ENCODE measurements at places on chromosomes 4 and X.

DNA sequence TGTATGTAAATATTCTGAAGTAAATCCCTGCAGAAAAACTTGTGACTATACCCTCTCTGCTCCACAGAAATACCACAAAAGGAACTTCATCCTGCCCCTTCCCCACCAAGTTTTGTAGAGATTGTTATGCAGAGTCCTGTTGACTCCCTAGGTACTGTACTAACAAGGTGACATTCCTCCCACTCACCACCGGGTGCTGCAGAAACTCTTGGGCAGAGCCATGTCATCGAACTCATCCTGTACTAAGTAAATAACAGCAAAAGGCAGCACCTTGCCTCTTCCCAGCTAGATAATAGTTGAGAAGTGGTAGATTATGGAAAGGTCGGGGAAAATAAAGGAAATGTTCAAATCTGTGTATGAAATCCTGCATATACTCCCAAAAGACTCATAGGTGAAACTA is 233.3 kb downstream of the STPG2 start:
- DNase-seq: no peak

DNA sequence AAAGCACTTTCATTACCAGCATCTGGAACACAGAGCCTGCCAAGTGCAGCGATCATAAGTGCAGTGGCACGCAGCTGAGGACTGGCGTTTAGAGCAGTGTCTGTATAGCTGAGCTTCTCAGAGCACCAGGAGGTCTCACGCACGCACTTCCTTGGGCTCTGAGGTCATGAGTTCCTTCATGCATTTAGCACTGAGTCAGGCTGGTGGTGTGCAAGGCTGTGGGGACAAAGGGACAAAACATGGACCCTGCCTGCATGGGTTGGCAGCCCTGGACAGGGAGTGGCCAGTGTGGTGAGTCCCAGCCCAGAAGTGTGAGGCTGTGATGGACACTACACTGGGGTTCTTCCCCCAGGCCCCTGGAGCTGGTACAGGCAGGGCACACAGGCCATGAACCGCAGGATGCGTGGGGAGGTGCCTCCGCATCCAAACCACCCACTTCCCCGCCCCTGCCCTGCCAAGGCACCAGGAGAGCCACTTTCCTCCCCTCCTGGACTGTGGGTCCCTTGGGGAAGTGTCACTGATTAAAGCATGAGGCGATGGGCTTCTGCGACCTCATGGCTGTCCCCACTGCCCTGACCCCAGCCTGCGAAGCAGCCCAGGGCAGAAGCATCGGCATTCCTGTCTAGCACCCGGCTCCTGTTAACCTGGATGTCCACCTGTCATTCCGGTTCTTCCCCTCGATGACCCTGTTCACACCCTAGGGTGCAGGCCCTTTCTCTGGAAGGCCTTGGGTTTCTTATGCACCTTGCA is 37.2 kb upstream of the GPR78 start:
- DNase-seq: no peak

- DNase-seq: no peak
Measured at GRCh38 chr4:150212927-150213326, 134.7 kb downstream of the DCLK2 start.

GRCh38 chr4:84312426-84313012 is 186.6 kb downstream of the NKX6-1 start:
- DNase-seq: no peak

GRCh38 chrX:115368876-115369275 is 79.4 kb downstream of the LUZP4 start:
- no peak for DNase-seq

GRCh38 chrX:13248867-13249486 is 70.9 kb downstream of the ATXN3L start:
- no peak for DNase-seq

DNA sequence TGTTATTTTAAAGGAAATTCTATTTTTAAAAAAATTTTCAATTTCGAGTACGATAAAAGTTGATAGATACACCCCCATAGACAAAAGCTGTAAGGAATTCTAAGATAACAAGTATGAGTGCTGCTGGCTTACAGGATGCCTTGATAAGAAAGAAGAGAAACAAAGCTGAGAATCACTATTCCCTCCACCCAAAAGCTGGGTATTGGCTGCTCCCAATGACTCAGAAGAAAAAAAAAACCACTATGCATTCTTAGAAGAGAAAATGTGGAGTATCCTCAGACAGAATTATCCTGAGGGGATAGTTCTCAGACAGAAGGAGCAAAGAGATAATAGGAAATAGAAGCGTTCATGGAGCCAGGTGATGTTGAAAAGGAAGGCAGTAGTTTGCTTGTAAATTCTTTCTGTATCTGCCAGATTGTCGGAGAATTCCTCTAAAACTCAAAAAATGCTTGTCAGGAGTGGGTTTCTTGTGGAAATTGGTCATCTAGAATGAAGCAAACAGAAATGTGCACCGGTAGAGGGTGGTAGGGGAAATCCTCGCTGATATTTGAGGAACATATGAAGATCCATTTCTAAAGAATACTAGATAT is 217.5 kb upstream of the ADAMTS3 start:
- no peak for DNase-seq

DNA sequence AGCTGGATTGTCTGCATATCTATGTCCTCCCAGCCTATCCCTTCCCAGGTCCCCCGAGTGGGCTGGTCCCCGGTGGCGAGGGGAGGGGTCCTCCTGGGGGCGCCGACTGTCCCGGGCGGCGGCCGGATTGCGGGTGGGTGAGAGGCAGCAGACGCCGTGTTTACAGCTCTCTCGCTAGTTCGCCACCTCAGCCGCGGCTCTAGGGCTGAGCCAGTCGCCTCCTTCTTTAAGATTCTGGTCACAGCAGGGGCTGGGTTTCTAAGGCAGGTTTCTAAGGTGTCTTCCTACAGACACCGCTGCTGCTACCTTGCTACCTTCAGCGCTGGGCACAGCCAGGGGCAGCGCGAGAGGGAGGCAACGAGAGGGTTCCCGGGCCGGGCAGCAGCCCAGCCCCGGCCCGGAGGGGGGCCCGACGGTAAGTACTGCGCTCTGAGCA is 57.2 kb downstream of the FRMPD3 start:
- no peak for DNase-seq

DNA sequence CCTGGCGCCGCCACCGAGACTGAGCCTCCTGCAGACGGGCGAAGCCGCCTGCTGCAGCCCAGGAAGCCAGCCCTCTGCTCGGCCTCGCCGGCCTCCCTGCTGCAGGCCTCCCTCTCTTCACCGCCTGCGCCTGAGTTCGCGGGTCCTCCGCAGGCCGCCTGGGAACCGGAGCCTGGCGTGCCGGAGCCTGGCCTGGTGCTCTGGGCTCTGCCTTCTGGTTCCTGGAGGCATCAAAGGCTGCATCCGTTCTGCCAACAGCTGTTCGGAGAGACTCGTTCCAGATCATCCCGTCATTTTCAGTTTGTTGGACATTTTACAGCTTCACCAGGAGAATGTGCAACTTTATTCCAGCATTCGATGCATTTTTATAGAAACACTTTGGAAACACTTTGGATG is 178.0 kb downstream of the DCLK2 start:
- DNase-seq: no peak

DNA sequence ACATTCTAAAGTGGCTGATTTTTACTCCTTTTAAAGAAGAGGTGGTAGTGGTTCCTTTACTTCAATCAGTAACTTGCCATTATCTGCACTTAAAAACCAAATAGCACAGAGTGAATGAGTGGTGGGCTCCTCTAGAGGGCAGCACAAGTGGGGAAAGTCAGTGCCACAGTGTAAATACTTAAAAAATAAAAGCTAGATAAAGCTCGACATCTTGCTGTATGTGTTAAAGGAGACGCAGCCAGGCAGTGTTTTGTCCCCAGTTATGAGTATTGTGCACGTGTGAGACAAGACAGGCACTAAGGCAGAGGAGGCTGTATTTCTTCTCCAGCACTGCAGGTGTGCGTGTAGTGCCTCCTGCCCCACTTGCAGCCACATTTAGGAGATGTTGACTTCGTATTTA is 24.6 kb downstream of the NAP1L5 start:
- DNase-seq: no peak

GRCh38 chr4:89598602-89599001 is 238.4 kb downstream of the SNCA start:
- no peak for DNase-seq

DNA sequence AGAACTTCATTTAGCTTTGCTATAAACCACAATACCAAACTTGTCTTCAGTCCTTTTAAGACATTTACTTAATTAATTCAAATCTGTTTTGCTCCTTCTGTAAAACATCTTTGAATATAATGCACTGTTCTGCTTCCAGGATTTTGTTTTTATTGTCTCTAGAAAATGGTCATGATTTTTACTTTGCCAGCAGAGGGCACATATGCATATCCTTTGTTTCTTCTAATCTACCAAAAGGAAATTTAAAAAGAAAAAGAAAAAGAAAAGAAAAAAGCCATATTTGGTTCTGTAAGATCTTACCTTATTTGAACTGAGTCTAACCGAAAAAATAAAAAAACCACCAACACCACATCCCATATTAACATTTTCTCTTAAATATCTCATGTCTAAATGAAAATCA is 101.9 kb upstream of the CCSER1 start:
- no peak for DNase-seq
